GM23248 (cell line): ENCODE measurements at places on chromosomes 7 and 10.
A peak's percentile ranks its signal among the peaks of the same experiment; 100 is the strongest.

DNA sequence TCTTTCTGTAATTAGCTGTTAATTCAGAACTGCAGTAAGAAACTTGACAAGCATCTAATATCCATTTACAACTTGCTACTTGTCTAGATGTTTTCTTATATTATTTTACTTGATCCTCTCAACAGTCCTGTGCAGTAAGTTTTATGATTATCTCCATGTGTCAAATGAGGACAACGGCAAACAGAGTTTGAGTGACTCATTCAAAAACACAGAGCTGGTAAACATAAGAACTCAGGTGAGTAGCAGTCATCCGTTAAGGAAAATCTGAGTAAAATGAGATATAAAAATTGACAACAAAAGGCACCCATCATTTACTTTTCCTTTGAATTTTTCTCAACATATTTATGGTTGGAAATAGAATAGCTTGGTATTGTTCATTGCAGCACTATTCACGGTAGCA is 19.0 kb upstream of the TARP start:
- H3K4me1 ChIP-seq = no peaks in the 10 kb centered on the region
- DNase-seq = no peak

DNA sequence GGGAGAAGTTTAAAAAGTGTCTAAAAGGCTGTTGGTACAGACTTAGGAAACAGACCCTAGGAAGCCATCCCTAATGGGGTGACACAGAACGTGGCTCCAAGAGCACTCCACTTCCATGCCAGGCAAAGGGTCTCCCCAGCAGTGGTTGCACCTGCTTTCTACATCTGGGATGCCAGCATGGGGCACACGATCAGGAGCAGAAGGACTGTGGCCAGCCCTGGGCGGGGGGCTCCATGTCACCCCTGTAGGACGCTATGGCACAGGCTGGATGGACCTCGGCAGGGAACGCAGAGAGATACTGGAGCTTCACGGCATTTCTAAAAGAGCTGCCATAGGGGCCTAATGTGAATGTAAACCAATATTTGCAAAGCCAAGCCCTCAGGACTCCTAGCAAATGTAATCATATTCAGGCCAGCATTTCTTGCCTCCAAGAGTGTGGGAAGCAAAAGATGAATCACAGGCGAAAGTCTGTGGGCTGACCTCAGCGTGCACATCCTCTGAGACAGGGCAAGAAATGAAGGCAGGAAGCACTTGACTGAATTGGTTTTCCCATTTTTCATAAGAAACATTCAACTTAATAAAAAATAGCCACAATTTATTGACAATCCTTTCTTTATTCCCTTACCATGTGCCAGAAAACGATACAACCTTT is 93.9 kb downstream of the ATXN7L1 start:
- peak overlapping the region; percentile 62 for H3K27ac ChIP-seq
- H3K4me1 ChIP-seq = peaks cover 20% of the 10 kb centered on the region
- no peaks in the 10 kb centered on the region for H3K36me3 ChIP-seq
- no peaks in the 10 kb centered on the region for H3K27me3 ChIP-seq
- peak; percentile 95 for DNase-seq

- DNase-seq = peak; percentile 23
- H3K4me3 ChIP-seq = no peak overlapping the region
- H3K27me3 ChIP-seq = no peaks in the 10 kb centered on the region
- H3K27ac ChIP-seq = peak overlapping the region; percentile 16; the same call in 1 of the 2 replicates
- peaks cover 73% of the 10 kb centered on the region for H3K4me1 ChIP-seq
Measured at GRCh38 chr10:112961609-112962008, 11.6 kb downstream of the TCF7L2 start.

DNA sequence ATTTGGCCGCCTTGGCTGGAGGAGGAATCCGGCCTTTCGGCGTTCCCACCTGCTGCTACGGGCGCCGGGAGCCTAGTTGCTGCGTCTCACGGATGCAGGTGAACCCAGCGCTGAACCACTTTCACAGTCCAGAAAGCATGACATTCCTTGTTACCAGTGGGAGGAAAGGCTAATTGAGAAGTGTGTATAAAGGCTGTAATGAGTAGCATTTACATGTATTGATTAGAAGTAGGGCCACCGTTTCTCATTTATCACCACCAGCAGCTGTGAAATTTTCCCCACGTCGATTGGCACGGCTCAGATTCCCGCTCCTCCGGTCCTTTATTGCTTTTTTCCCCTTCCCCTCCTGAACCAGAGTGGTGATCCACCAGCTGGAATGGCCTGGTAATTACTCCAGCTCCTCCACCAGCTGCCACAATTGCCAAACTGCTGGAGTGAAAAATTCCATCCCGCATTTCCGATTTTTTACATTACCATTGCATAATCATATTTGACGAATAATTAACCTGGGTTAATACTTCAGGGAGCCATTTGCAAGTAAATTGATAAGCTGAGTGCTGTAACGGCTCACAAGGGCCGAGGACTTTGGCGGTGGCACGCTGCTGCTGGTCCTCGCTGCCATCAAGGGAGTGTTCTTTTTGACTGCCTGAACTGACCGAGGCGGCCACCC is 153.3 kb downstream of the POU6F2 start:
- H3K4me1 ChIP-seq = no peaks in the 10 kb centered on the region
- no peak for DNase-seq
- no peaks in the 10 kb centered on the region for H3K36me3 ChIP-seq

- no peaks in the 10 kb centered on the region for H3K36me3 ChIP-seq
- no peak for DNase-seq
- H3K27me3 ChIP-seq = no peaks in the 10 kb centered on the region
- H3K27ac ChIP-seq = no peak overlapping the region
- H3K4me3 ChIP-seq = no peak overlapping the region
Measured at GRCh38 chr10:33818343-33818742, 483.9 kb upstream of the NRP1 start.

DNA sequence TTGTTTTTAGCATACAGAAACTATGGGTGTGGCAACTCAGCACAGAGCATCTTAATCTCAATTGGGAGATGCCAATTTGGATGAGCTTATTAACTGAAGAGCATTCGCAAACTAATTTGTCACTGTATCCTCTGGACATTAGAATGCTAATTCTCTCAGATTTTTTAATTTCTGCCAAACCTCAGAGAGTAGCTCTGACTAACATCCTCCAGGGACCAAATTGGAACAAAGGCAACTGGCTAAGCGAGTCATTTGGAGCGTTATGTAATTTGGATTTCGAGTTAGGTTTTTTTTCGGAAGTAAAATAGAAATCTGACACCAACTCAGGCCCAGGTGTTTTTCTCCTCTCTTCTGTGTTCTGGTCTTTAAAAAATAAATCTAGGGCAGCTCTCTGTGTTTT is 201.9 kb downstream of the BMPER start:
- peak; percentile 91 for DNase-seq
- no peaks in the 10 kb centered on the region for H3K27me3 ChIP-seq
- peaks cover 7% of the 10 kb centered on the region for H3K36me3 ChIP-seq
- peaks cover 27% of the 10 kb centered on the region for H3K4me1 ChIP-seq

DNA sequence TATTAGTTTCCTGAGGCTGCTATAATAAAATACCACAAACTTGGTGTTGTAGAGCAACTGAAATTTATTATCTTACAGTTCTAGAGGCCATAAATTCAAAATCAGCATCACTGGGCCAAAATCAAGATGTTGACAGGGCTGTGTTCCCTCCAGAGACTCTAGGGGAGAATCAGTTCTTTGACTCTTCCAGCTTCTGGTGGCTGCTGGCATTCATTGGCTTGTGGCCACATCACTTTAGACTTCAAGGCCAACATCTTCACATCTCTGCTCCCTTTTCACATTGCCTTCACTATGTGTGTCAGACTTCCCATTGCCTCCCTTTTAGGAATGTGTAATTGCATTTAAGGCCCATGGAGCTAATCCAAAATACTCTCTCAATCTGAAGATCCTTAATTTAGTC is 1.6 kb upstream of the MRPS33 start:
- DNase-seq = no peak
- no peak overlapping the region for H3K4me3 ChIP-seq
- no peaks in the 10 kb centered on the region for H3K27me3 ChIP-seq
- no peak overlapping the region for H3K27ac ChIP-seq

DNA sequence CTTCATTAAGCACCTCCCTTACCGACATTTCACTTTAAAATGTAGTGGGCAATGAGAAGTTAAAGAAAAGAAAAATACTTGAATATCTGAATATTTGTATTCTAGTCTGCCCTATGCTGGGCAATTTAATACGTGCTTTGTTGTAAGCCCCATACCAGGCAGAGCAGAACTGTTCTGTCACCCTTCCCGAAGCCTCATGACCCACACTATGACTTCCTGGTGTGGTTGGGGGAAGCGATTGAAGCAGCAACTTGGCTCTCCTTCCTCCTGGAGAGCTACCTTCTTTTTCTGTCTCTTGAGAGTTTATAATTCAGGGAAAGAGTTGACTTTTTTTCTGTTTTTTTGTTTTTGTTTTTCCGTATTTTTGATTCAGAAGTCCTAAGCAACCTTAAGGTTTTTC is 243.7 kb downstream of the INHBA start:
- H3K36me3 ChIP-seq = no peaks in the 10 kb centered on the region
- H3K4me1 ChIP-seq = no peaks in the 10 kb centered on the region
- DNase-seq = no peak
- no peak overlapping the region for H3K27ac ChIP-seq

- H3K27me3 ChIP-seq = no peaks in the 10 kb centered on the region
- no peaks in the 10 kb centered on the region for H3K36me3 ChIP-seq
- no peak overlapping the region for H3K4me3 ChIP-seq
Measured at GRCh38 chr10:35217455-35217854, 90.8 kb downstream of the CREM start.

GRCh38 chr7:35971133-35971891 is 170.5 kb downstream of the SEPTIN7 start:
- peak; percentile 39 for DNase-seq
- H3K27me3 ChIP-seq = no peaks in the 10 kb centered on the region
- no peak overlapping the region for H3K4me3 ChIP-seq
- H3K36me3 ChIP-seq = no peaks in the 10 kb centered on the region

DNA sequence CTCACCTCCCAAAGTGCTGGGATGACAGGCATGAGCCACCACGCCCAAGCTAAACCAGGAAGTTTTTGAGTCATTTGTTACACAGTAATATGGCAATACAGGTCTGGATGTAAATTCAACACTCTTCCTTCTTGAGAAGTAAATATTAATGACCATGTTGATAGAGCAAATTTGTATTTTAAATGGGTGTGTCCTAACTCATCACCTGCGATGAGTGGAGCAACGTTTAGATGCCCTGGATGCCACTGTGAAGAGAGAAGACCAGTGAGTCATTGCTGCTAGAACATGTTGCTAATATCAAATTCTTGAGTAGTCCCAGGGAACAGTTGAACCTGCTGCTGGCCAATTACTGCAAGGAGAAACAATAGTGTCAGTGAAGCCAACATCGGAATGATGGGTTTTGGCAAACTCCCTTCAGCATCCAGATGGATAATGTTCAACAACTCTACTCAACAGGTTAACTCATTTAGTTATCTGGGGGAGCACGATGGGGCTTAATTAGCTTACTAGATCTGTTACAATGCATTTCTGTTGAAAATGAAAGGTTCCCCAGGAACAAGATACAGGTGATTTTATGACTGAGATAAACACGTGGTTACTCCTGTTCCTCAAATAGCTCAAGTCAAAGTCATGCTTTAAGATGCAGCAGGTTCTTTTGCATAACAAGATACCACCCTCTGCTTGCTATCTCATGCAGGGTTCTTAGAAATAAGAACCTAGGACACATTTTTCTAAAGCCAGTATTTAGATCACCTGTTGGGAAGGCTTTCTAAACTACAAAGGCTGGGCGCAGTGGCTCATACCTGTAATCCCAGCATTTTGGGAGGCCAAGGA is 146.8 kb downstream of the CALN1 start:
- H3K36me3 ChIP-seq = no peaks in the 10 kb centered on the region
- no peaks in the 10 kb centered on the region for H3K4me1 ChIP-seq
- no peak overlapping the region for H3K27ac ChIP-seq
- no peak for DNase-seq

DNA sequence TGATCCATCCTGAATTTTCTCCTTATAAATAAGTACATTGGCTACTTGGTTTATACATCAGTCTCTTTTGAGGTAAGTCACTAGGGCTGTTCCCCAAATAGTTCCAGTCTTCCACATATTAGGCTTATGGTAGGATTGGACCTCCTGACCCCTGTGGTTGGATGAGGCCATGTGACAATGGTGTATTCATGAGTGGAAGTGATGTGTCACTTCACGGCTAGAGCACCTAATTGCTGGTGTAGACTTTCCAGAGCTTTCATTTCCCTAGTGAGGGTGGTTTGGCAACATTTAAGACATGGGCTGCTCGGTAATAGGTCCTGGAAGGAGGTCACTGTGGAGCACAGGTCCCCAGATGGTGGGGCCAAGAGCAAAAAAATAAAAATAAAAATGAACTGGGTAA is 141.2 kb upstream of the ABCB5 start:
- no peaks in the 10 kb centered on the region for H3K27me3 ChIP-seq
- no peaks in the 10 kb centered on the region for H3K4me1 ChIP-seq
- no peak overlapping the region for H3K27ac ChIP-seq
- H3K36me3 ChIP-seq = no peaks in the 10 kb centered on the region

DNA sequence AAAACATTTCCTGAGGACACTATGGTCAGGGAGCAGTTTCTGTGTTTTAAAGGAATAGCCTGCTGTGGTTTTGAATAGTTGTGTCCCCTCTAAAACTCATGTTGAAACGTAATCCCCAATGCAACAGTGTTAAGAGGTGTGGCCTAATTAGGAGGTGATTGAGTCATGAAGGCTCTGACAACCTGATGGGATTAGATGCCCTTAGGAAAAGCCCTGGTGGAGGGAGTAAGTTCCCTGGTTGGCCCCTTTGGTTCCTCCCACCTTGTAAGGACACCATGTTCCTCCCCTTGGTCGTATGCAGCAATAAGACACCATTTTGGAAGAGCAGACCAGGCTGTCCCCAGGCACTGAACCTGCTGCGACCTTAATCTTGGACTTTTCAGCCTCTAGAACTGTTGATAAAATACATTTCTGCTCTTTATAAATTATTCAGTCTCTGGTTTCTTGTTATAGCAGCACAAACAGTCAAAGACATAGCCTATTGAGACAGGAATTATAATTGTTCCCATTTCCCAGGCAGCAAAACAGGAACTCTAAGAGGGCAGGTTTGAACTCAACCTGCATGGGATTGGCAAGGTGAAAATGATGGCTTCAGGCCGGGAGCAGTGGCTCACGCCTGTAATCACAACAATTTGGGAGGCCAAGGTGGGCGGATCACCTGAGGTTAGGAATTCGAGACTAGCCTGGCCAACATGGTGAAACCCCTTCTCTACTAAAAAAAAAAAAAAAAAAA is 20.5 kb upstream of the TNS3 start:
- H3K36me3 ChIP-seq = no peaks in the 10 kb centered on the region
- DNase-seq = no peak
- H3K27ac ChIP-seq = no peak overlapping the region
- no peak overlapping the region for H3K4me3 ChIP-seq
- H3K27me3 ChIP-seq = no peaks in the 10 kb centered on the region

GRCh38 chr7:73766556-73767229 is 3.4 kb downstream of the CLDN3 start:
- no peaks in the 10 kb centered on the region for H3K4me1 ChIP-seq
- H3K36me3 ChIP-seq = no peaks in the 10 kb centered on the region
- DNase-seq = no peak
- H3K27ac ChIP-seq = no peak overlapping the region
- H3K27me3 ChIP-seq = peaks cover 18% of the 10 kb centered on the region
- H3K4me3 ChIP-seq = no peak overlapping the region

GRCh38 chr7:151448261-151449252 is 8.6 kb upstream of the CRYGN start:
- H3K4me3 ChIP-seq = peak overlapping the region; percentile 75
- no peaks in the 10 kb centered on the region for H3K4me1 ChIP-seq
- H3K27ac ChIP-seq = no peak overlapping the region

- no peak overlapping the region for H3K4me3 ChIP-seq
- H3K4me1 ChIP-seq = no peaks in the 10 kb centered on the region
- H3K36me3 ChIP-seq = no peaks in the 10 kb centered on the region
- DNase-seq = no peak
- H3K27ac ChIP-seq = no peak overlapping the region
- no peaks in the 10 kb centered on the region for H3K27me3 ChIP-seq
Measured at GRCh38 chr7:139901056-139901795, 72.2 kb downstream of the TBXAS1 start.

- no peak for DNase-seq
- no peaks in the 10 kb centered on the region for H3K27me3 ChIP-seq
- no peaks in the 10 kb centered on the region for H3K36me3 ChIP-seq
- no peak overlapping the region for H3K27ac ChIP-seq
Measured at GRCh38 chr7:118845791-118846190, 621.3 kb downstream of the ANKRD7 start.
